Spinal cord (tissue), 10 donors: ENCODE measurements at places on chromosomes 16 and 17. TPM values are rescaled to one million over a fixed set of nuclear protein-coding genes. Genes with fewer than 3 reads are reported as not detected.

DNA sequence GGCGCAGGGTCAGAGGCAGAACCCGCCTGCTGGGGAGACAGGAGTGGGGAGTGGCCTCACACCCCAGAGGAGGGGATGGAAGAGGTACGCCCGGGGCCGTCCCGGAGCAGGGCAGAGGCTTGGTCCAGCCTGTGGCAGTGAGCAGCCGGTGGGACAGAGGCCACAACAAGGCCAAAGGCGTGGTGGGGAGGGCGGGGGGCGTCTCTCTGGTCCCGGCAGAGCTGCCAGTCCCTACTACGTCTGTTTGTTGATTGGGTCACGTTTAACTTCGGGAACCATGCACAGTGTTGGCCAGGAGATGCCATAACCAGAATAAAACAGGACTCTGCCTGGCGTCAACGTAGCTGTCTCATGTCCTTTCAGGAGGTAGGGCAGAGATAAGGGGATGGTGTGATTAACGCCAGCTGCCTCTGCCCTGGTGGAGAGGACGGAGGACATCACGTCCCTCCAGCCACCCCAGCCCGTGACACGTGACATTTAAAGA is 192.8 kb downstream of the BANP start:
- no peak overlapping the region for H3K27ac ChIP-seq
- H3K4me3 ChIP-seq, result no peak overlapping the region
- H3K36me3 ChIP-seq, result no peaks in the 10 kb centered on the region
- no peaks in the 10 kb centered on the region for H3K27me3 ChIP-seq
- peaks cover 11% of the 10 kb centered on the region for H3K4me1 ChIP-seq

- peaks cover 10% of the 10 kb centered on the region for H3K4me1 ChIP-seq
- DNase-seq, result no peak
- H3K4me3 ChIP-seq, result no peak overlapping the region
These were observed 312.7 kb upstream of the CCL2 start for GRCh38 chr17:33942414-33942813.

The TMEM132E gene
- total RNA-seq, result 6.2 TPM

The ORC6 gene
- 8.6 TPM for total RNA-seq

The FNDC8 gene
- not detected for total RNA-seq

- H3K4me3 ChIP-seq, result no peak overlapping the region
- no peaks in the 10 kb centered on the region for H3K27me3 ChIP-seq
- H3K4me1 ChIP-seq, result peaks cover 28% of the 10 kb centered on the region
- no peak overlapping the region for H3K27ac ChIP-seq
- no peak for DNase-seq
These were observed 375 bp upstream of the SPN start for GRCh38 chr16:29662729-29663015.

DNA sequence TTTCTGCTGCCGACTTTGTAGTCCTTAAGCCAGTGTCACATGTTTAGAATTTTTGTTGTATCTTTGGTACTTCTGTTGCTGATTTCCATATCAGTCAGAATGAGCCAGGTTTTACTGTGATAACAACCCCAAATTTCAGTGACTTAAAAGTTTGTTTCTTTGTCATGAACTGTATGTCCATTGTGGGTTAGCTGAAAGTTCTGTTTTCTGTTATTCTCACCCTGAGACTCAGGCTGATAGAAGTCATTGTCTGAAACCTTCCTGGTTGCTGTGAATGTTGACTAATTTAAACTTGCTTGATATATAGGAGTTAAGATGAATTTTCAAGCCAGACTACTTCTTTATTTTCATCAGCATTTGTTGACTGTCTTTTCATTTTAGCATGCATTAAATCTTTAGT is 68.8 kb downstream of the MRTFB start:
- H3K36me3 ChIP-seq, result no peaks in the 10 kb centered on the region
- H3K27me3 ChIP-seq, result no peaks in the 10 kb centered on the region
- no peak for DNase-seq

- no peak overlapping the region for H3K27ac ChIP-seq
- no peak for DNase-seq
- H3K4me3 ChIP-seq, result no peak overlapping the region
- peaks cover 35% of the 10 kb centered on the region for H3K4me1 ChIP-seq
- H3K36me3 ChIP-seq, result no peaks in the 10 kb centered on the region
- H3K27me3 ChIP-seq, result peaks cover 2% of the 10 kb centered on the region
These were observed 190.9 kb downstream of the RAB11FIP4 start for GRCh38 chr17:31582151-31582907.

DNA sequence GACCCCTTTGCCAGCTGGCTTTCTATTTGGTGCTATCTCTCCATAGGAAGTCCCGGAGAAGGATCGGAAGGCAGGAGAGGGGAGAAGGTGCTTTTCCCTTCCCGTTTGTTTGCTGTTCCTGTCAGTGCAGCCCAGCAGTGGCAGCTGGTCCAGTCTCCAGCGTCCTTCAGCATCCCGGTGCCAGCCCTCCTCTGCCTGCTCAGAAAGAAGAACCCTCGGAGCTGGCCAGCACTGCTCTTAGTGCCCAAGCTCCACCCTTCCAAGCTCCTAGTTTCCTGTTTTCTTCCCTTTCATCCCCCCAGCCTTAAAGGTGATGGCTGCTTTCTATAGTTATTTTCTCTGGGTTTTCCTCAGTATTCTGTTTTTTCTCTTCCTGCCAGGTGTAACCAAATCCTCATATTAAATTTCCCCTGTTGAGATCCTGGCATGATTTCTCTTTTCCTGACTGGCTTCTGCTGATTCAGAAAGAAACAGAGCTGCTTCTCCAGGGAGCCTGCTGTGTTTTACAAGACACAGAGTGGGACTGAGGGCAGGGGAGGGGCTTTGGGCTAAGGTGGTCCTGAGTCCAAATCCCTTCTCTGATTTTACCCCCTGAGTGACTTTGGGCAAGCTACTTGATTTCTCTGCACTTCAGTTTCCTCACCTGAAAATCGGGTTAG is 186.8 kb downstream of the COPRS start:
- H3K27ac ChIP-seq, result no peak overlapping the region
- H3K36me3 ChIP-seq, result no peaks in the 10 kb centered on the region
- no peaks in the 10 kb centered on the region for H3K27me3 ChIP-seq
- H3K4me1 ChIP-seq, result no peaks in the 10 kb centered on the region

DNA sequence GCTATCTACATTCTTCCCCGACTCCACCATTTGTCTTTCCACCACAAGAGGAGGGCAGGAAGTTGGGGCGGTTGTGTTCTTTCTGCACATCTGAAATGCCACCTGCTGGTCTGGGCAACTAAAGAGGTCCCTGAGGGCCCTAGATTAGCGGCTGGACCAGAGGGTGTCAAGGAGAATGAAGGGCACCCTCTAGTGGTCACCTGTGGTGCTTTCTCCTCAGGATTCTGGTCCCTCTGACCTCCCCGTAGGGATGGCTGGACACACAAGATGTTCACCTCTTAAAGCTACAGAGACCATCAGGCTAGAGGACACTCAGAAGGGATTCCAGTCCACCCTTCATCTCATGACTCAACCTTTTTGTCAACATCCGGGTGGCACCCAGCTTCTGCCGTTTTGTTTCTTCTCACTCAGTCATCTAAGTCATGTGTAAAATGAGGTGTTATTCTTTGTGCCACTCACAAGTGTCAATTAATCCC is 2.9 kb upstream of the SCIMP start:
- DNase-seq, result no peak
- no peak overlapping the region for H3K27ac ChIP-seq
- H3K4me1 ChIP-seq, result no peaks in the 10 kb centered on the region
- no peaks in the 10 kb centered on the region for H3K27me3 ChIP-seq
- no peak overlapping the region for H3K4me3 ChIP-seq

- peak overlapping the region; percentile 71 for H3K4me3 ChIP-seq
- H3K27ac ChIP-seq, result peak overlapping the region; percentile 71
- H3K27me3 ChIP-seq, result peaks cover 31% of the 10 kb centered on the region
- peaks cover 30% of the 10 kb centered on the region for H3K4me1 ChIP-seq
- DNase-seq, result no peak
These were observed 681 bp upstream of the MAPT start for GRCh38 chr17:45893725-45894021.

- no peaks in the 10 kb centered on the region for H3K36me3 ChIP-seq
- DNase-seq, result no peak
- no peak overlapping the region for H3K4me3 ChIP-seq
These were observed 126.6 kb downstream of the TMEM132E start for GRCh38 chr17:34706029-34706428.

The BAIAP3 gene
- total RNA-seq, result 30.1 TPM

DNA sequence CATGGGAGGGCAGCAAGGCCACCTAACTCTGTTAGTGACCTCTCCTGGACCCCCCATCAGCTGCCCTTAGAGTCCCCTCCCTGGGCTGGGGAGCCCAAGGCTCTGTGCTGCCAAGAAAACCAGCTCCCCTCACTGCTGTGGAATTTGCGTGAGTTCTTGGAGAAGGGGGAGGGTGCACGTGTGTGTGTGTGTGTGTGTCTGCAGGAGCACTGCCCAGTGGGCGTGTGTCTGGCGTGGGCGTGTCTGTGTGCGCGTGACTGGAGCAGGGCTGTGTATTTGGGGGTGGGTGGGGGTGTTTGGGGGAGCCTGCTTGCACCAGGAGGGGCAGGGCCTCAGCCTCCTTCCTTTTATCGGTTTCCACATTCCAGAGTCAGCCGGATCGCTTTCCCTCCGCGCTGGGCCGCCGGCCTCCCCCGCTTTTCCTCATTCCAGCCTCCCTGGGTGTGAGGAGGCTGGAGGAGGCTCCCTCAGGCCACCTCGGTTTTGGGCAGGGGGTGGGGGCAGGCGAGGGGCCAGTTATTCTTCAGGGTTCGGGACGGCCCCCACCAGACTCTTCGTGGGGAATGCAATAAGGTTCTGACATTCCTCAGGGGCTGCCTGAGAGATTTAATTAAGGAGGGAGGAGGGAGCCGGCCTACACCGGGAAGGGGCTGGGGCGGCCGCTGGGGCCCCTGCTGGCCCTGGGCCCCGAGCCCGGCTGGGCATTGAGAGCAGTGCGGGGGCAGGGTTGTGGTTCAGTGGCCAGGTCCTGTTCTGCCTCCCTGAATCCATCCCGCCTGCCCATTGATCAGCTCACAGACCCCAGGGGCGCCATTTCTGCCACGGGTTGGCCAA is 2.5 kb downstream of the VASN start:
- H3K27me3 ChIP-seq, result no peaks in the 10 kb centered on the region
- peaks cover 81% of the 10 kb centered on the region for H3K4me1 ChIP-seq
- DNase-seq, result no peak
- peak overlapping the region; percentile 26 for H3K4me3 ChIP-seq
- peak overlapping the region; percentile 83 for H3K27ac ChIP-seq

GRCh38 chr16:10980813-10981212 is 36.4 kb downstream of the CLEC16A start:
- H3K4me3 ChIP-seq, result no peak overlapping the region
- DNase-seq, result no peak
- H3K27me3 ChIP-seq, result no peaks in the 10 kb centered on the region
- H3K36me3 ChIP-seq, result peaks cover 27% of the 10 kb centered on the region
- H3K4me1 ChIP-seq, result peaks cover 44% of the 10 kb centered on the region
- no peak overlapping the region for H3K27ac ChIP-seq

DNA sequence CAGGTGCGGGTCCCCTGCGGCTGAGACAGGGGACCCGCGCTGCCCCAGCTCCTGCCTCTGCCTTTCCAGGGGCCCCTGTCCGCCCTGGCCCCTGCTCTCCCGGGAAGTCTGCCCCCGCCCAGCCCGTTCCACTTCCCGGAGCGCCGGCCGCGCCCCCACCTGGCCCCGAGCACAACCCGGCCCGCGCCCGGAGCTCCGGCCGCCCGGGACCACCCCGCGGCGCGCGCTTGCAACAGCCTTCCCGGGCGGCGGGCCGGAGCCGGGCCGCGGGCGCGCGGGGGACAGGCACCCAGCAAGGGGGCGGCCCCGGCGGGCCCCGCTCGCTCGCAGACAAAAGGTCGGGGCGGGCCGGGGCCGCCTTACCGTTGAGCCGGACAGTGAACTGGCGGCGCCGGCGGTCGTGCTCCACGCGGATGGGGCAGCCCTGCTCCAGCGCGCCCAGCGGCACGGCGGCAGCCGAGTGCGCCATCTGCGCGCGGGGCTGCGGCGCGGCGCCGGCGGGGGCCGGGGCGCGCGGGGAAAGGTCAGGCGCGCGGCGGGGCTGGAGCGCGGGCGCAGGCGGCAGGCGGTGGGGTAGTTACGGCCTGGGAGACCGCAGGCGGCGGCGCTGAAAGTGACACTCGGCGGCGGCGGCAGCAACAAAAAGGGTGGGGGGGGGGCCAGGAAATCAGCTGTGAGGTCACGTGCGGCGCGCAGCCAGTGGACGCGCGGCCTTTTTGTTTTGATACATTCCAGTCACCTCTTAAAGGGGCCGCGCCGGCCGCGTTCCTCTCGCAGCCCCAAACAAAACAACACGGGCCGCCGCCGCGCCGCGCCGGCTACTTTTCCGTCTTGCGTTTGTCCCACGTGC is at the start of gene NATD1:
NATD1 (minus strand) TSS at position 615 of the 850 bp plus-strand sequence; CDS start at position 469, 146 bp downstream.
- peak within 1 kb of the TSS; percentile 50 for H3K4me3 ChIP-seq
- peak; percentile 72 for DNase-seq
- peaks cover 8% of the 10 kb centered on the region for H3K36me3 ChIP-seq
